ENCODE measurements at places on chromosomes 4 and X. TPM values are rescaled to one million over a fixed set of nuclear protein-coding genes. Genes with fewer than 3 reads are reported as not detected.

KDM6A gene
- 24.0 TPM for total RNA-seq

NKX6-1 gene
- 1.1 TPM for total RNA-seq

- DNase-seq = no peak
These were observed 2.4 kb downstream of the SPRY1 start for GRCh38 chr4:123398853-123399626.

- DNase-seq = peak; percentile 93
These were observed 24.8 kb downstream of the PDGFC start for GRCh38 chr4:156946516-156947424.

TEC gene
- 0.67 TPM for total RNA-seq

DNA sequence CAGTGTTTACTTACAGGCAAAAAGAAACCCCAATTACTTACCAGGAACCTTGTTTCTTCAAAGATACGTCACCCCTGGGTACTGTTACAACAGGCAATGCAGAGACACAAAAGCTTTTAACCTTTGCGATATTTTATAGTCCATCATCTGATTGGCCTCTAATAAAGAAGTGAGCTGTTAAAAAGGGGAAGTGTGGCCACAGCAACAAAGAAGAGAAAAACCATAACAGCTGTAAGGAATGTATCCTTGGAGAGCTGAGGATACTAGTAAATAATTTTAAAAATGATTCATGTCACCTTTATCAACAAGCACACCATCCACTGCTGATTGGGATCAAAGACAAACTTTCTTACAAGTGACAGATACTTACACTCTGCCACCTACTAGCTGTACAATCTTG lies 14.1 kb downstream of the GABRA4 start:
- DNase-seq = no peak

DNA sequence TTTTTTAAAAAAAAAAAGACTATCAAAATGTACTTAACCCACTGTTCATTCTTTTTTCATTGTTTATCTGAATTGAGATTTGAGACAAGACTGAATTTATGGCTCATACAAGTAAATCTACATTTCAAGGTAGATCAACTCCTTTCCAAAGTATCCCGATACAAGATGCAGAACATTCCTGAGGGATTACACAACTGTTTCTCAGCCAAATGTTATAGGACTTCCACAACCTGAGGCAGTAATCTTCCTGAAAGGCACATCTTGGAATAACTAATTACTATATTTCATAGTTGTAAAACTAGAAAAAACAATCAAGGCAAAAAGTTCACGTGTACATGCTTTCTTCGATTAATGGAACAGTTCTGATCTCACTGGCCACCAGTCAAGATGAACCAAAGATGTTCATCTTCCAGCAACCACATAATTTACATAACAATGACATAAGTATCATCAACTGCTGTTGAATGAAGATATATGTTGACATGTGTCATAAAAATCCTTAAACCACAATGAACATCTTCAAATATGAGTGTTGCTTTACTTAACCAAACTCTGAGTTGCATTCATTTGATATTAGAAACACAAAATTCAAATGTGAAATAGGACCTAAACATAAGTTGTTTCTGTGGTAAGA lies 225.2 kb upstream of the DKK2 start:
- DNase-seq = no peak

- no peak for DNase-seq
These were observed 118.4 kb downstream of the CPZ start for GRCh38 chr4:8710946-8711345.

DNA sequence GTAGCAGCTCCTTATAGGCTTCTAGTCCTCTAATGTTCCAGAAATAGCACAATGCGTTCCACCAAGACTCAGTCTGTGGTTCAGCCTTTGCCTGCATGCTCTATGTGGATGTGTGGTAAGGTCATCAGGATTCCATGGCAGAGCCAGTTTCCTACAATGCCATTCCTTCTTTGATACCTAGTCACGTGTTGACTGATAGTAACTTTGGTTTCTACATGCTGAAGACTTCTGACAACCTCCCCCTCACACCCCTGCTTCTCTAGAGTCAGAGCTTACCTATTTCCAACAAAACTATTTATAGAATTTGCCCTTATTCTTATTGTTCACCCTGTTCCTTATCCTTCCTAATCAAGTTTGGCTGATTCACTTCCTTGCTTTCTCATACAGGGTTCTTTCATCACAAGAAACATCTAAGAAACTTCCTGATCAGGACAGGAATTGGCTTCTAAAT lies 81.1 kb downstream of the CT47B1 start:
- DNase-seq = no peak

GNRHR gene
- total RNA-seq = not detected

GRCh38 chrX:120653000-120653399 lies 23.1 kb upstream of the C1GALT1C1 start:
- no peak for DNase-seq

- no peak for DNase-seq
These were observed 6.3 kb downstream of the GPR143 start for GRCh38 chrX:9759337-9759736.

DNA sequence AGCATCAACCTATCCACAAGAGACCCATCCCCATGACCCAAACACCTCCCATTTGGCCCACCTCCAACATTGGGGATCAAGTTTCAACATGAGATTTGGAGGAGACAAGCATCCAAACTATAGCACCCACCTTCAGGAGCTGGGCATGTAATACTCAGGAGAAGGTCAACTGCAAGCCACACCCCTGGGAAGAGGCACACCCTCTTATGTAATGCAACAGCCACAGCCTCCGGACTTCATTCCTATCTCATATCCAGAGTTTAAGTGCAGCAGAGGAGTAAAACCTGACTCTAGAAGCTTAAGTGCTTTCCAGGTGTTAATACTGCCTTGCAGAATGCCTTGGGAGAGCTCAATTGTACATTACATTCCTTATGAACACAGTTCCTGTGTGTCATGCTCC lies 197.4 kb downstream of the PTTG2 start:
- DNase-seq = no peak

ZCCHC4 gene
- 6.0 TPM for total RNA-seq

- no peak for DNase-seq
These were observed 322.5 kb downstream of the EVC2 start for GRCh38 chr4:5385741-5386311.

DNA sequence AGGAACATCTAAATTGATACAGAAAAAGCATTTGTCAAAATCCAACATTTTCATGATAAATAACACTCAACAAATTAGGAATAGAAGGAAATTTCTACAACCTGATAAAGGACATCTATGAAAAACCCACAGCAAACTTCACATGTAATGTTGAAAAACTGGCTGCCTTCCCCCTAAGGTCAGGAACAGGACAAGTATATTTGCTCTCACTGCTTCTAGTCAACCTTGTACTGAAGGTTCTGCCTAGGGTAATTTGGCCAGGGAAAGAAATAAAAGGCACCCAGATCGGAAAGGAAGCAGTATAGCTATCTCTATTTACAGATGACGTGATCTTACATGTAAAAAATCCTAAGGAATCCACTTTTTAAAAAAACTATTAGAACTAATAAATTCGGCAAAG lies 97.1 kb upstream of the USP9X start:
- no peak for DNase-seq

ACE2 gene
- not detected for total RNA-seq

GDPD2 gene
- 0.33 TPM for total RNA-seq

DNA sequence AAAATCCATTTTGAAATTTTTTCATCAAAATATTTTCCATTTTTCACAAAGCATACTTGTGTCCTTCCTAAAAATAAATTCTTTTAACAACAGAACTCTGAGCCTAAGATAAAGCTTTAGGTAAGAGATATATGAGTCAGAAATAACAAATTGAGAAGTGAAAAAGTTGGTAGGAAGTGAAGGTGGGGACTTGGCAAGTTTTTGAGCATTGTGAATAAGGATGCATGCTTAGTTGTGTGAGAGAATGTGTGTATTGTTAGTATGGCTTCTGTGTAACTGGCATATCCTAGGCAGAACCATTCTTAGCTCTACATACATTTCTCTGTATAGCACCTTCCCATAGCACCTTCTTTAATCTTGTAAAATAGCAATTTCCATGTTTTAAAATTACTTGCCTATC lies 6.8 kb downstream of the ASB5 start:
- DNase-seq = no peak

ATP1B4 gene
- not detected for total RNA-seq

DNA sequence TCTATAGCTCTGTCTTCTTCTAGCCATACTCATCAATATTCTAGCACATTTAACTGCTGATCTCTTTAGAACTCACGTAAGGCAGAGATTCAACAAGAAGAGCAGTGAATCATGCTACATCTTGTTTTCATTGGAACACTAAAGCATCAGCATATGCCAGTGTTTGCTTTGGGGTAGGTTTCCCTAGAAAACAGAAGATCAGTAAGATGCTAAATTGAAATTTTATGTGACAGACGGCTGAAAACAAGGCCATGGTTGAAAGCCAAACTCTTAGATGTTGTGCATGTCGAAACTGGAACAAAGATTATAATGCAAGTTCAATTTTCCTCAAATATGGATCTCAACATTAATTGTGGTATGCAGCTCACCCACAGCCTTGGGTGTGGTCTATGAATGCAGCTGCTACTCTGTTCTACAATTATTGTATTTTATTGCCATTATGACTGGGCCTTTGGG lies 107.6 kb downstream of the PDLIM5 start:
- DNase-seq = no peak

KDM5C gene
- total RNA-seq = 104 TPM

CAMK2D gene
- total RNA-seq = 29.5 TPM

DNA sequence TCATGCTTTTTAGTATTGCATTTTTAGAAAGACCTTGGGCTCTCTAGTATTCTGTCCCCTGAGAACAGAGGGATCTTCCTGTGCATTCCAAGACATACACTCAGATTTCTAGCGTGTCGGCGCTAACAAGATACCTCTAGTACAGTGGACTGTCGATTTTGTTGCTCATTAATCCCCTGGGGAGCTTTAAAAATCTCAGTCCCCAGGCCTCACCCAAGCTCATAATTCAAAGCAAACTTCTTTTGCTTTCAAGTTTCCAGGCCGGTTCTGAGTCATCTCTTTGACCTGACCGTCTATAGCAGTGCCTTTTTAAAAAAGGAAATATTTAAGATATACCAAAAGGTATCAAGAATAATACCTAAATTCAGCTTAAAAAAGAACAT lies 137.0 kb downstream of the AMMECR1 start:
- no peak for DNase-seq

DNA sequence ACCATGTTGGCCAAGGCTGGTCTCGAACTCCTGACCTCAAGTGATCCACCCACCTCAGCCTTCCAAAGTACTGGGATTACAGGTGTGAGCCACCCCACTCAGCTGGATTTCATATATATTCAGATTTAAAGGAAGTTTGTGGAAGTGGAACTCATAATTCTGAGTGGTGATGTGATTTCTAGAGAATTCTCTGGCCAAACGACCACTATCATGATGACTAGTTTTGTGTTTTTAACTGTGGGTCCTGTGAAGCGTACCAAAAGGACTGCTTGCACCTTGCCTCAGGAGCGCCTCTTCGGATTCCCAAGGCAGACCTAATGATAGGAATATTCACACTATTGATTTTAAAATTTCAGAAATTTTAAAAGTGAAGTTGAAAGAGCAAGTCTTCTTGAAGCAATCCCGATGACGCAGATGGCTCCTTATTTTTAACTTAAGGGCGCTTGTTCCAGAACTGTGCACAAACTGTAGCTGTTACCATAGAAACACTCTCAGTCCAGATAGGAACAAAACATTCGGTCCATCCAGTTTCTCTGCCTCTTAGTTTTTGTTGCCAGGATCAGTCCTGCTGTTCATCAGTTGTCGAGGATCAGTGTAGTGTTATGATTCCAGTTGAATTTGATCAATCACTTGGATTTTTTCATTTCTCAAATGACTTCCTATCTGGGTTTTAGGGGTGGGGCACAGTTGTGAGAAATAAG lies 51.7 kb upstream of the CLCN4 start:
- no peak for DNase-seq

DNA sequence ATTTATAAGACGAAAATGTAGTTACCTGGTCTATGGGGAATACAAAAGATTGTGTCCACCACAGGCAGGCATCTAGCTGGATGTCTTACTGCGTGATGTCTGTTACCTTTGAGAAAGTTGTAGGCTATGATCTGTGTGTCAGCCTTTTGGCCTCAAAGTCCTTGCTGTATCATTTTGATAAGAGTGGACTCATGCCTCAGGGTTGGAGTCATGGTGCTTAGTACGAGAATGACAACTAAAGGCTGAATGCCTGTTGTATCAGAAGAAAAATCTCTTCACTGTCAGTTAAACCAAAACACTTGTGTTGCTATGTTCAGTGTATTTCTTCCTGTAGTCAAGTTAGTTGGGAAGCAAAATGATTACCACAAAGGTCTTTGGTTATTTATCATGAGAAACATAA lies 226.2 kb downstream of the ARHGAP10 start:
- no peak for DNase-seq

- DNase-seq = no peak
These were observed 153.4 kb upstream of the PPP3CA start for GRCh38 chr4:101500742-101501141.

SAP30 gene
- total RNA-seq = 23.4 TPM

DNA sequence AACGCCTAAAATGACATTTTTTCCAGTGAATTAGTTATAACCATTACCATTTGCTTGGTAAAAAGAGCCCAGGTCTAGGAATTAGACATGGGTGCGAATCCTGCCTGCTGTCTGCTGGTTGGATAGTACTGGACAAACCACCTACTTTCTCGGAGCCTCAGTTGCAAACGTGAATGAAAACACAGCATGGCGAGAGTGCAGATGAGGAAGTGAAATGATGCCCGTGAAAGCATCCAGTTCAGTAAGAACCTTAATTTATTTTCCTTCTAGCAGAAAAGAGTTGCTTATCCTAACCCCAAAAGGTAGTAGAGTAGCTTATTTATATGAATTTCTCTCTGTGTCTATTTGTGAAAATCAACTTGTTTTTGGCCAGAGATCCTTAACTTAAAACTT lies 171.4 kb upstream of the GALNT7 start:
- no peak for DNase-seq

DNA sequence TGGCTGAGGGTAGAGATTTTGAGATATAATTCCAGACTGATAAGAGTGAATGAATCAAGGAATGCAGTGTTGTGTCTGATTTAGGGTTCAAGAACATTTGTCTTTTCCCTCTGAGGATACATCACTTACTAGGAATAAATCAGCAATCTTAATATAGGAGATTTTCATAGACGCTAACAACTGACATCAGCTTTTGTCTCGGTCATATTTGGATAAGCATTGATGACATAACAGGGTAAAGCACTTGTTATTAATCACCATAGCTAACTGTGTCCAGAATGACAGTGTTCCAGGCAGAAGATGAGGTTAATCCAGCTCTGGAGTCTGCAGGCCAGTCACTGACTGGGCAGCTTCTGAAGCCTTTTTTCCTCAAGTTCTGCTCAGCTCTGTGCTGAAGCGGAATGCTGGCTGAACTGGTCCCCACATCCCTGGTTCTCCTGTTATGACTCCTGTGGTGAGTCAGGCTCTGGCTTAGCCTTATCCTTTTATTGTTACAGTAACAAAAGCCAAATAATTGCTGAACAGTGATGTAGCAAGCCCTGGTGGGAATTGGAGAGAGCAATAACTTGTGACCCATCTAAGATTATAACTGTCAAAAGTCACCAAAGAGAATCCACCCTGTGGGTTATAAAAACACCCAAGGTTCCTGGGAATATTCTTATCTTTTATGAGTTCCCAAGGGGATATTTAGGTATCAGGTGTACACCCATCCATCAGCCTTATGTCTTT lies 41.8 kb downstream of the FNIP2 start:
- DNase-seq = peak; percentile 61

All from Panc1 (cell line).